ENCODE measurements at places on chromosomes 11 and 22. TPM values are rescaled to one million over a fixed set of nuclear protein-coding genes. Genes with fewer than 3 reads are reported as not detected.

Gene TMEM191B
- 2.0 TPM for polyA plus RNA-seq

DNA sequence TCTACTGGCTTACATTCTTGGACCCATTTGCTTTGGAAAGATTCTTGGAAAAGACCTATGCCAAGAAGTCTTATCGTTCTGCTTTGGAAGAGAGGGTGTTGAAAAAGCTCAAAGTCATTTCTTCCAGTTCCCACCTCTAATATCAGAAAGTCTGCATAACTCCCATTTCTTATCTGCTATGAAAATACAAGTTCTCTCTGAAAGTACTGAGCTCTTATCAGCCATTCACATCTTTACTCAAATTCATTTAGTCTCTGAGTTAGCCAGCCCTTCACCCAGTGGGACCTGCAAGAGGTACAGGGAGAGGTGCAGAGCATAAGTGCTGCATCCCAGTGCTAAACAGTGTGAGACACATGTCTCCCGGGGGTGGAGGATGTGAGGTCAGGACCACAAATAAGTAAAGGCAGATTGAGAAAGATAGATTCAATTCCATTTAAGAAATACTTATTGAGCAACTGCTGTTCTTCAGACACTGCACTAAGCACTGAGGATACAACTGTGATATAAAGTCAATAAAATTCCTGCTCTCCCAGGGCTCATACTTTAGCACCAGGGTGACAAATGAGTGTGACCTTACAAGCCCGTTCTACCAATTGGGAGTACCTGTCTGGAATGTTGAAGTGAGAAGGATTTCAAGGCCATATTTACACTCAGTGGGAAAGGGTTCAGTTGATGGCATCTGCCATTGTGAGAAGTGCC, 76.7 kb downstream of the PISD start:
- no peak for DNase-seq

DNA sequence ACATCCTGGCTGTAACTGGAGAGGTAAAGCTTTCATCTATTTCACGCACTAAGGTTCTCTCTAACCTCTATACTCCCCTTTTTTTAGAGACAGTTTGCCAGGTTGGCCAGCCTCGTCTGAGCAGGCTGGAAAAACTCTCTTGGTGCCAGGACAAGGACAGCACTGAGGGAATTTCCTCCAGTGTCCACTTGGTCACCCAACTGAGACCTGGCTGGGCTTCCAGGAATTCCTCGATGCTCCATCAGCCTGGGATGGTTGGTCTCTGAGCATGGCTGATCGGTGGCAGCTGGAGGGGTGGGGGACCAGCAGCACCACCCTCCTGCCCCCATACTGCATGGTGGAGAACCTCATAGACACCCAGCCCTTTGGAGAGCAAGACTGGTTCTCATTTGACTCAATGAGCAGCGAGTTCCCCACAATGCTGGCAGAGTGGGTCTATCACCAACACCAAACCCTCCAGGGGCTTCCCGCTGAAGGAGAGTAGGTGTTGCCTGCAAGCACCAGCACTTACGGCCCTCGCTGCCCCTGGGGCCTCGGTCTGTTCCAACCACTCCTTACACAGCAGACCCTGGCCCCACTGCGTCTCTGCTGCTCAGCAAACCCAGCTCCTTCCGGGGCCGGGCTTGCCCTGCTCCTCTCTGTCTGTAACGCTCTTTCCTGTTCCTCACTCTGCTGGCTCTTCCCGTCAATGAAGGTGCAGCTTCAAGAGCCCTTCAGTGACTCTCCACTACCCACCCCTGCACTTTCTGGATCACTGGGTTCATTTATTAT, 122.2 kb downstream of the ST3GAL4 start:
- DNase-seq, result peak; percentile 44

GRCh38 chr11:77647654-77648305, 10.2 kb upstream of the CLNS1A start:
- no peak for DNase-seq

- DNase-seq, result no peak
Measured at GRCh38 chr11:27081056-27081455, 40.4 kb downstream of the BBOX1 start.

DNA sequence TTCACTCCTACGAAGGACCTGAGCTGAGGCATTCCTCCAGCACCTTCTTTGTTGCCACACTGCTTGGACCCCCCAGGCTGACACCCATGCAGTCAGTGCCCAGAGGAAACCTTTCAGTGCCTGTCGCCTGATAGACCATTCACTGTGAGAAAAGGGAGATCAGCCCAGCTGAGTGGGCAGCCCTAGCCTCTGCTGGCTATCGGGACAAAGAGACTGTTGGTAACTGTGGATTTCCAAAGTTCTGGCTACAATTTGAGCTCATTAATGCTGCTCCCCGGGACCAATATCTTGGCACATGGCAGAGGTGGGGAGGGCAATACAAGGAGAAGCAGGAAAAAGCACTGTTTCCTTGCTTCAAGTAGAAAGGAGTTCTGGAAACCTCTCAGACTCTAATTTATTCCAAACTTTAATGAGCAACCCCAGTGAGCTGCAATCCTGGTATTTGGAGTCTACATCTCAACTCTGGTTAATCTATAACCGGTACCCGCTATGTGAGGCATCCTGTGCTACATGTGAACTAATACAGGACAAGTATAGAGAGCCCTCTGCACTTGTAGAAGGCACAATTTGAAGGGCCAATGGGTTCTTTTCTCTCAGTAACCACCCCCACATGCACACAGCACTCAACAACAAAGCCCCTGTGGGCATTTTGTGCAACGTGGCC, 200.7 kb upstream of the NCAM1 start:
- DNase-seq, result no peak

DNA sequence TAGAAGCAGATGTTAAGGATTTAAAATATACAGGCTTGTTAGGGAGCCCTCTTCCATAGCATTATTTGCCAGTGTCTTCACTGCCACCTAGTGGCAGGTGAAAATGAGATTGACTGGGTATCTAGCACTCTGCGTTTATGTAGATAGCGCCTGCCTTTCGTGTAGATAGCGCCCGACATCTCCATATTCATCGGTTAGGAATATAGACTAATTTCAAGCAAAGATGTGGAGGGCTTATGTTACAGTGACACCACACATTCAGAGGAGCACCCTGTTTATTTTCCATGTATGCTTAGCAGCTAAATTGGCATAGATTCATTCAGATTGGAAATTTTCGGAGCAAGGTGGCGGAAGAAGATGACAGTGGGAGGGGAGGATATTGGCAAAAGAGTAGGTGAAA, 72.0 kb downstream of the SLC5A12 start:
- peak; percentile 25 for DNase-seq

- no peak for DNase-seq
Measured at GRCh38 chr11:60974726-60975125, 3.2 kb downstream of the CD6 start.

GRCh38 chr11:91587131-91587530, 637.5 kb upstream of the FAT3 start:
- no peak for DNase-seq

DNA sequence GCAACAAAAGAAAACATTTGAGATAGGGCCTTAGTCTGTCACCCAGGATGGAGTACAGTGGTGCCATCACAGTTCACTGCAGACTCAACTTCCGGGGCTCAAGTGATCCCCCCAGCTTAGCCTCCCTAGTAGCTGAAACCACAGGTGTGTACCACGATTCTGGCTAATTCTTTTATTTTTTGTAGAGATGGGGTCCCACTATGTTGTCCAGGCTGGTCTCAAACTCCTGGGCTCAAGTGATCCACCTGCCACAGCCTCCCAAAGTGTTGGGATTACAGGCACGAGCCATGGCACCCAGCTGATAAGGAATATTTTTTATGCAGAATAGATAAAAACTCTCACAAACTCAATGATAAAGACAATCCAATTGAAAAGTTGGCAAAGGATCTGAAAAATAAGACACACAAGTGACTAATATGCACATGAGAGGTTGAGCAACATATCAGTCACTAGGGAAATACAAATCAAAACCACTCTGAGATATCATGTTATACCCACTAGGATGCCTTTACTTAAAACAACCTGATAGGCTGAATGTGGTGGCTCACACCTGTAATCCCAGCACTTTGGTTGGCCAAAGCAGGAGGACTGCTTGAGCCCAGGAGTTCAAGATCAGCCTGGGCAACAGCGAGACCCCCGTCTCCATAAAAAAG, 33.9 kb upstream of the CLTCL1 start:
- DNase-seq, result no peak

GRCh38 chr11:110184456-110184855, 91.3 kb downstream of the ZC3H12C start:
- DNase-seq, result no peak

- no peak for DNase-seq
Measured at GRCh38 chr11:2095198-2095520, 44.0 kb downstream of the IGF2 start.

Measured in thymus (tissue), 14 donors.